Smooth muscle cell of the brain vasculature (primary cell): ENCODE measurements at places on chromosomes 3 and 15.

DNA sequence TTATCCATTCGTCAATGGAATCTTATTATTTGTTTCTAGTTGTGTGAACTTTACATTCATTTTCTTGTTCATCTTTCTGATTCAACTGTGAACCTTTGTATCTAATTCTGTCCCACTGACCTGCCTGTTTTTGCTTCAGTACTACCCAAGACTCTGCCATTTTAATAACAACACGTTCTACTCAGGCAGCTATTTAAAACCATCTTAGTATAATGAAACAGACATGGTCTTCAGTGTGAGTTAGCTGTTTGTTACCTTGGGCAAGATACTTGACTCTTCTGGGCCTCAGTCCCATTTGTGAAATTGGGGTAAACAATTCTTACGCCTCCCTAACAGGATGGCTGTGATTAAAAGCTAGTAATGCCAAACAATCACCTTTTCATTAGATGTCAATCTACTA is 1.6 kb downstream of the BTBD1 start:
- DNase-seq: no peak

DNA sequence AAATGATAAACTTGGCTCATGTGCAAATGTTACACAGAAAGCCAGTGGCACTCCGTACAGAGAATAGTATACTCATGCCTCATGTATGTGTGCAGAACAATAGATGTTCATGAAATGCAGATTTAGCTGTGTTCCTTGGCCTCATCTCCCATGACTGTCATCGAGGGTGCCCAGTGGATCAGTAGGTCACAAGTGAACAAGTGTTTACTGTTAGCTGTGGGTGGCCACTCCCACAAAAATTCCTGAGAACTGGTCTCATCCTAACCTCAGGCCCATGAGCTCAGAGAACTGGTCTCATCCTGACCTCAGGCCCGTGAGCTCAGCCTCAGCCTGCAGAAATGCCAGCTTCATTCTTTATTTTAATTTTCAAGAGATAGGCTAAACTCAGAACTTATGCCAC is 124.1 kb downstream of the GADL1 start:
- DNase-seq: peak; percentile 49

- DNase-seq: no peak
Observed at GRCh38 chr3:128933922-128934253, 54.5 kb downstream of the ACAD9 start.

- peak; percentile 79 for DNase-seq
Observed at GRCh38 chr3:60708191-60708975, 542.9 kb downstream of the FHIT start.

DNA sequence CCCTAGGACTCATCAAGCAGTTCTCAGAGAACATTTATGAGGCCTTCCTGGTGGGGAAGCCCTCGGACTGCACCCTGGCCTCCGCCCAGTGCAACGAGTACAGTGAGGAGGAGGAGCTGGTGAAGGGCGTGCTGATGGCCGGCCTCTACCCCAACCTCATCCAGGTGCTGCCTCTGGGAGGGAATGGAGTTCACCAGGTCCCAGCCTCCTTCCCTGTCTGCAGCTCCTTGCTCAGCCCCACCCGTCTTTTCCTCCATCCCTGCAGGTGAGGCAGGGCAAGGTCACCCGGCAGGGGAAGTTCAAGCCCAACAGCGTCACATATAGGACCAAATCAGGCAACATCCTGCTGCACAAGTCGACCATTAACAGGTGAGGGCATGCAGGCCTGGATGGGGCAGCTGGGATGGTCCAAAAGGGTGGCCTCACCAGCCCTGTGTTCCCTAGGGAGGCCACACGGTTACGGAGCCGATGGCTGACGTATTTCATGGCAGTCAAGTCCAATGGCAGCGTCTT is 46.3 kb downstream of the DHX30 start:
- no peak for DNase-seq

DNA sequence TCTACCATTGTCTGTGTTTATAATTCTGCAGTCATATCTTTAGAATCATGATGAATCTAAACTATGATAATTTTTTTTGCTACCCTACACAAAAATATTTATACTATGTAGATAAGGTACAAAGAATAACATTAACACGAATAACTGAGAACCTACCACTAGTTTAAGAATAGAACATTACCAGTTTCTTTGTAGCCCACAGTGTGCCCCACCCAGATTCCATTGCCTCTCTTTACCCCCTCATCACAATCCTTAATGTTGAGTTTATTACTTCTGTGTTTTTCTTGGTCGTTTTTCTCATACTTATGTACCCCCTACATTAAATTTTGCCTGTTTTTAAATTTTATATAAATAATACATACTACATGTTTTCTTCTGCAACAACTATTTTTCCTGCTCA is 140.5 kb downstream of the BBX start:
- DNase-seq: no peak

GRCh38 chr3:106204160-106204868 is 335.5 kb upstream of the CBLB start:
- no peak for DNase-seq

- DNase-seq: no peak
Observed at GRCh38 chr3:77256584-77257503, 216.9 kb downstream of the ROBO2 start.

GRCh38 chr3:119826711-119827608 is 45.1 kb downstream of the NR1I2 start:
- DNase-seq: peak; percentile 26

DNA sequence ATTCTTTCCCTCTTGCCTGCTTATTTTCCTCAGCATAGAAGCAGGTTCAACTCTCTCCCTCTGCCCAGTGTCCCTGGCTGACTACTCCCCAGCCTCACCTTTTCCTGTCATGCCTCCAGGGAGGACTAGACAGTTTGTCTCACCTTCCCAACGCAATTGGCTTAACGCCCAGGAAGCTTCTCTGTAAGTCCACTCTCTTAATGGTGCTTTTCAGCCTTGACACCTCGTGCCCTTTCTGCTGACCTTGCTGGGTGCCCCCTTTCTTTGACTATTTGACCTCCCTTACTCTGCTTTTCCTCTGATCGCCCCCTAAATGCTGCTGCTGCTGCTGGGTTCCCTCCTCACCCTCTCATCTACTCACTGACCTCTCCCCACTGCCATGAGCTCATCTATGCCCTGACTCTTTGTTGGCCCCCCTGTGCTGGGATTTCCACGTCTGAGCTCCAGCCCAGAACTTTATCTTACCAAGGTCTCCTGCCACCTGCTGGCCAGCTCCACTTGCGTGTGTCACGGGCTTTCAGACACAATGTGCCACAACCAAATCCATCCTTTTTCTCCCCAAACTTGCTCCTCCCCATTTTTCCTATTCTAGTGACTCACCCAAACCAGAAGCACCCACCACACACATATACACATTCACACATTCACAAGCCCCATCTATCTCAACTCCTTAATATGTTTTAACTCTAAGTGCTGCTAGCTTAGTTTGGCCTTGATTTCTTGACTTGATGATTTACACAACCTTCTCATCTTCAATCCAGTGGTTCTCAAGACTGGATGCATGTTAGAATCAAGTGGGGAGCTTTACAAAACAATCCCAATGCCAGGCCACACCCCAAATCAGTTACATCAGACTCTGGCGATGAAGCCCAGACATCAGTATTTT is 16.6 kb downstream of the EPB42 start:
- peak; percentile 13 for DNase-seq

DNA sequence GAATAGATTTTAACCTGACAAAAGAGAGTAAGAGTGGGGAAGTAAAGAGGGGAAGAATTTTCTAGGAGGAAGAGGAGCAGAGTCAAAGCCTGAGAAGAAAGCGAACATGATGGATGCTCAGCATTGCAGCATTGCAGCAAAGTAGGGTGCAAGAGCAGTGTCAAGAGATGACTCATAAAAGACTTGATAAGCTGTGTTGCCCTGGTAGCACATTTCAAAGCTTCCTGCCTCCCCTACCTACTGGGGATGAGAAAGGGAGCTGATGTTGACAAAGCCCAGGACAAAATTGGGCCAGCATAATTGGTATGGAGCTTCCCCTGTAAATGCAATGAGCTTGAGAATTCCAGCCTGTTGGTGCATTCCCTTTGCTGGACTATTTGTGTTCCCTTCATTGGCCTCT is 121.6 kb upstream of the ST8SIA2 start:
- DNase-seq: no peak

DNA sequence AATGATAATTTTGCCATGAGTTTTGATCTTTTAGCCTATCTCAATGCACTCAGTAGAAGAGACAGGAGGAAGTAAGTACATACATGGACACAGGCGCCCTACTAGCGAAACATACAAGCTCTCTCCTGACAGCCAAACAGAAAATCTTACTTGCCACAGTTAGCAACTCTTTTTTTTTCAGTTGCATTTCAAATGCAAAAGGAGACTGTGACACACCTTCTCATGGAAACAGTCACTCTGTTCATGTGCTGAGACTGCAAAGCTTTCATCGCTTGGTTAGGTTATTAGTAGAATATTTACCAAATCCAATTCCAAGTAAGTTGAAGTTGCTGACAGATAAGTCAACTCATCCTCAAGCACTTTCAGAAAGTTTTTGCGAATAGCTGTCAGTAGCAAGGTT is 223.3 kb downstream of the FOXP1 start:
- no peak for DNase-seq

DNA sequence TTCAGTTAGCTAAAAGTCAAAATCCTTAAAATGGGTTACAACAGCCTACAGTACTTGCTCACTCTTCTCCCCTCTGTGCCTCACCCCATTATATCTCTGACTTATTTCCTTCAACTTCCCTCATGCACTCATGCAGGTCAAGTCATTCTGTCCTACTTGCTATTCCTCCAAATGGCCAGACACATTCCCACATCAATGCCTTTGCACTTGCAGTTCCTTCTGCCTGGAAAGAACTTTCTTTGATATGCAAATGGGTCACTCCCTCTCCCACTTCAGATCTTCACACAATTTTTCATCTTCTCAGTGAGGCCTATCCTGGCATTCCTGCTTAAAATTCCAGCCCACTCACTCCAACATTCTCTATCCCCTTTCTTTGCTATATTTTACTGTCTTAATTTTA is 547.2 kb upstream of the TGFBR2 start:
- DNase-seq: no peak

GRCh38 chr3:108736821-108737220 is 20.4 kb downstream of the RETNLB start:
- no peak for DNase-seq
